ENCODE measurements at places on chromosomes 5 and 9.
A peak's percentile ranks its signal among the peaks of the same experiment; 100 is the strongest.

GRCh38 chr5:83281176-83281575 is 190.4 kb upstream of the VCAN start:
- H3K27ac ChIP-seq: no peak overlapping the region
- no peak for DNase-seq
- H3K4me3 ChIP-seq: peak overlapping the region; percentile 17
- H3K27me3 ChIP-seq: no peaks in the 10 kb centered on the region

DNA sequence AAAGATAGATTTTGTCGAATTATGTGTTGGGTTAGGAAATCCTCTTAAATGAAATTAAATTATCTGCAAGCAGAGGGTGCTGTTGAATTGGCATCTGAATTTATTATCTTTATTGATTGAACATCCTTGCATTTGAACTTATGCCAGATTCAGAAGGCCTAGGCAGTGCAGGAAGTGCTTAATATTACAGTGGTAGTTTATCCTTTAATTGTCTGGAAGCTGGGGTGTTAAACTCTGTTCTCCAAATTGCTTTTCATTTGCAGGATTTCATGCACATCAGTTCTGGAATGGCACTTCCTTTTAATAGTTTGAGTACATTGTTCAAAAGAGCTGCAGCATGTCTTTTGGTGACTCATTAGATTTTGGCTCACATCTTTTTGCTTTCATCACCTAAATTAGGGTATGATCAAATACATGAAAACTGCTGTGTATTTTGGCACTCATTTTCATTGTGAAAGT is 186.3 kb downstream of the KDM4C start:
- H3K4me1 ChIP-seq: peaks cover 20% of the 10 kb centered on the region
- peak overlapping the region; percentile 50 for H3K27ac ChIP-seq
- no peaks in the 10 kb centered on the region for H3K36me3 ChIP-seq
- no peaks in the 10 kb centered on the region for H3K27me3 ChIP-seq
- DNase-seq: peak; percentile 86

DNA sequence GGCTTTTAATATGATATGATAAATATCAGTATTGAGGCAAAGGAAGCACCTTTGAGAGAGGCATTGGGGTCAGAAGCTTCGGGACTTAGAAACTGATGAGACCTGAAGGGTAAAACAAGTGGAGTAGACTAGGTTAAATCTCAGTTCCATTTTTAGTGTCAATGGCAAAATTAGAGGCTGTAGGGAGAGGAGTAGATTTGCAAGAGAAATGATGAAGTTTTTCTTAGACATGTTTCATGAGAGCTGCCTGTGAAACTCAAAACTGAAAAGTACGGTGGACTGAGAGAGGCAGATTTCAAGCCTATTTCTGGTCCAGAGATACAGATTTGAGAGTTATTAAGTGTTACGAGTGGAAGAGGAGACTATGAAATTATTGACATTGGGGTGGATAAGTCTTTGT is 278.5 kb downstream of the TAF11L14 start:
- H3K27ac ChIP-seq: no peak overlapping the region
- H3K36me3 ChIP-seq: no peaks in the 10 kb centered on the region
- H3K4me1 ChIP-seq: no peaks in the 10 kb centered on the region
- H3K27me3 ChIP-seq: no peaks in the 10 kb centered on the region
- H3K4me3 ChIP-seq: no peak overlapping the region
- no peak for DNase-seq

- H3K27me3 ChIP-seq: no peaks in the 10 kb centered on the region
- no peak overlapping the region for H3K4me3 ChIP-seq
- H3K4me1 ChIP-seq: no peaks in the 10 kb centered on the region
- H3K36me3 ChIP-seq: no peaks in the 10 kb centered on the region
Observed at GRCh38 chr9:1804128-1804865, 210.8 kb upstream of the SMARCA2 start.
